ENCODE measurements at places on chromosomes 1 and 21. TPM values are rescaled to one million over a fixed set of nuclear protein-coding genes. Genes with fewer than 3 reads are reported as not detected.

LRRC38 gene
- total RNA-seq, result 4.8 TPM

DNA sequence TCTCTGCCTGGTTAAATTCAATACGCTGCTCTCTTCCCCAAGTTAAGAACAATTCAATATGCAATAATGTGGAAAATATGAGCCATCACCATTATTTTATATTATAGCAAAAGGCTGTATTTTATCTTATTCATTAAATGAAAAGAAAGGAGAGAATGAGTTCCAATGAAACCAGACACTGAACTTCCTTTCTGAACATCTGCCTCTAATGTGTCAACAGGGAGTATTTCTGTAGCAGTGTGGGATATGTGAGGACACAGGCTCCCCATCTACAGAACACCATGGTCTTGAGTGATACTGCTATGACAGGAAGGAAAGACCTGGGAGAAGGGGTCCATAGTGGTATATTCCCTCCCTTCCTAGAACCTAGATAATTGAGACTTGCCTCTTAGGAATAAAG, 46.3 kb downstream of the CASQ2 start:
- DNase-seq, result no peak

DNA sequence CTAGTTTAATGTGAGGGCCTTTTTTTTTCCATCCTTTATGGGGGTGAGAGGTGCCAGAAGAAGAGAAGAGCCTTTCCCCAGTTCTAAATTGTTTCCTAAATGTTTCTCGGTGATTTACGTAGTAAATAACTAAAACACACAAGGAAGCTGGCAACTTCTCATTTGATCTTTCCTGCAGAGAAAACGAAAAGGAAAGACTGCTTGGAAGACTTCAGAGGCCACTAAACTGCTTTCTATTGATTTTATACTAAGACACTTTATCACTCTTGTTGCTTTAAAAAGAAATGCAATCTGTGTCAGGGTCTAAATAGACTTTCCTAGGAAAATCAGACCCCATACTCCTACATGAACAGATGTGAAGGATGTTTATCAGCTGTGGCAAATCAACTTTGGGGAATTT, 52.1 kb upstream of the KAZN start:
- no peak for DNase-seq

DNA sequence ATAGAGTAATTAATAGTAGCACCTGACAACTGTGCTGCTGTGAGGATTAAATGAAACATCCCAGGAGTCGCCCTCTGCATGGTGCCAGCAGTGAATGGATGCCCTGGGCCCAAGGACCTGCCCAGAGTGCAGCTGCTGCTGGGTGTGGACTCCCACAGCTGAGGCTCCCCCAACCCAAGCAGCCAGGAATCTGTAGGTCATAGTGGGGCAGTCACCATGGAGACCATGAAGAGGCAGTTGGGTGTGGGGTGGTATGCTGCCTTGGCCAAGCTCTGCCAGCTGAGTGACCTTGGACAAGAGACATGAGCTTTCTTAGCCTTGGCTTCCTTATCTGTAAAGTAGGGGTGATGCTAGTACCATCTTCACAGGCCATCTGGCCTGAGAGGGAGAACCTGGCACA, 9.4 kb downstream of the OLIG2 start:
- DNase-seq, result no peak

DNA sequence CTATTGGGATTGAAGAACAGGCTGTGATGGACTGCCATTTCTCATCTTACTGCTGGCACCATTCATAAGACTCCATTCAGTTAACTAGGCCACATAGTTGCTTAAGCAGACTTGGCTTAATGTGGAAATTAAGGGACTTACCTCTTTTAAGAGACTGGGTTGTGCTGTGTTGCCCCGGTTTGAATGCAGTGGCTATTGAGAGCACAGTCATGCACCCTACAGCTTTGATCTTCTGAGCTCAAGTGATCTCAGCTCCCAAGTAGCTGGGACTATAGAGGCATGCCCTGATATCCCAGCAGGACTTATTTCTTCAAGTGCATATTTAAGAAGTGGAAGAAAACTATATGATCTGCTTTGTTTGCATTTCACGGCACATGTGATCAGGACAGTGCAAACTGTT, 181.1 kb downstream of the RASAL2 start:
- no peak for DNase-seq

GRCh38 chr1:27577504-27578188, 26.3 kb downstream of the AHDC1 start:
- no peak for DNase-seq

DNA sequence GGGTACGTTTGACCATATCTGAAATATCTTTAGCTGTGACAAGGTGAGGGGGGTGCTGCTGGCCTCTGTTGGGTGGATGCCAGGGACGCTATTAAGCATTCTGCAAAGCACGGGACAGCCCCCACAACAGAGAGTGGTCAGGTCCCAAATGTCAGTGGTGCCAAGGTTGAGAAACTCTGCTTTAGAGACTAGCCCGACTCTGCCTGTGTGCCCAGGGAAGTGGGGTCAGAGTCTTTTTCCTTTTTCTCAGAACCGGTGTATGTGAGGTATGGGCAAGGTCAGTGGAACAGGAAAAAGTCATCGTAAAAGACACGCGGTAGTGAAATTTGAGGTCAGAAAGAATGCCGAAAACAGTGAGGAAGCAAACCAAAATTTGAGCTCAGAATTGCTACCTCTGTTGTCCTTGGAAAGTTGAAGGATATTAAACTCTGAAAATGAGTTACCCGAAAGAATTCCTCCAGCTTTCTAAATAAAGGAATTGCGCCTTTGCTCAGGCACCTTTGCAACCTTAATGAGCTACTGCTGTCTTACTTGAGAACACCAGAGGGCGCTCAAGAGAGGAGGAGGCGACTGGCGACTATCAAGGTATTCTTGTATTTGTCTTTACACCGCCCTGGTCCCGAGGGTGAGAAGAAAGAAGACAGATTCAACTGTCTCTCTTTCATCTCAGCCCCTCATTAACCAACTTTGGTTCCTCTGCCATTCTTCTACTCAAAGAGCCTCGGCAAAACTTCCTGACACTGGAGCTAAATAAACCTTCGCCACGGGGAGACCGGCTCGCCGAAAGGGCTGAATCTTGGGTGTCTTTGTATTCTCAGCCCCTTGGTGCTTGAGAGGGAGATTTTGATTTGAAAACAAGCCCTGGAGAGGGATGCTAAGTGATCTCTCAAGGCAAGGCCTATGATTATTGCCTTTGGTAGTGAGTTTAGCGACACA, 85.4 kb upstream of the OLIG2 start:
- DNase-seq, result peak; percentile 69

DNA sequence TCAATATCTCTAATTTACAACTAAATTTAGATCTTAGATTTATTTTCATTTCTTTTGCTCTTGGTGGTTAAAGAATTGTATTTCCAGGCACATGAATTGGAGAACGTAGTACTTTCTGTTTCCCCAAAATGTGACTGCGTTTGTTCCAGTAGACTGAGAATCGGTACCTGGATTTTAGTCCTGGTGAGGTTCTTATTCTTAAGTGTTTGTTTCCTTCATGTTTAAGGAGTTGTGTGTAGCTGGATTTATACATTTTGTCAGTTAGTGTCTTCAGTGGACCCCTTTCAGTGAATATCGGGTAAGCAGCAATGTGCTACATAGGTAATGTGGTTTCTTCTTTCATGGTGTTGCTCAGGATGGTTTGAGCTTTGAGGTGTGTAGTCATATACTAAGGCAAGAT, 6.8 kb downstream of the MIER1 start:
- no peak for DNase-seq

DNA sequence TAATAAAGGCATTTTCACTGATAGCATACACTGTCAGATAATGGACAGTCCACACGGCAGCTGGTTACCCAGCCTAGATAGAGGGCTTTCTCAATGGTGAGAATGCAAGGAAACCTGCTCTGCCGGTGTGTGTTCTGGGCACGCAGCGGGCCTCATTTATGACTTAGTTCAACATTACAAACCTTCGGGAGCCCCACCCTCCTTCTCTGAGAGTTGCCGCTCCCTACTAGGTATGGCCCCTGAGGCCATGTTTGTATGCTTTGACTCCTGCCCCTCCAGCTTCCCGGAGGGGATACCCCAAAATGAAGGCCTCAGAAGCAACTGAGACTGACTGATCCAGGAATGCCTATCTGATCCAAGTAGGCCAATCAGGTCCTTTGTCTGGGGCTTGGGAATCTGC, 17.2 kb upstream of the FABP3 start:
- DNase-seq, result peak; percentile 88

DNA sequence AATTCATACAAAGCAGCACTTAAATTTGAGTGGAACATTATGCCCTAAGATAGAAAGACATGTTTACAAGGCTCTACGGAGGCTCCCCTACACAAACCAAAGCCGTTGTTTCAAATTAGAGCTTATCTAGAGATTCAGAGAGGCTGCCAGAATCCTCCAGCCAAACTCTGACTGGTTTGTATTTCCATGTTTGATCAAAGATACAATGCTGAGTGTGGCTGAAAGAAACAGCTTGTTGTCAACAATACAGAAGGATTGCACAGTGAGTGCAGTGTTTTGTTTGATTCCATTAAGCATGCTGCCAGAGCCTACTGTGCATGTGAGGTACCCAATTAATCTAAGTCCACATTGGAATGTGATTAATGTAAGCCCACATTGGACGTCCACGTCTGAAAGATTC, 402.7 kb downstream of the DISC1 start:
- DNase-seq, result no peak
